ENCODE measurements at places on chromosomes 16 and 17.

- DNase-seq = no peak
These were observed 593 bp downstream of the GFER start for GRCh38 chr16:1984347-1985225.

- no peak for DNase-seq
These were observed 22.6 kb upstream of the ITGA3 start for GRCh38 chr17:50033316-50033715.

DNA sequence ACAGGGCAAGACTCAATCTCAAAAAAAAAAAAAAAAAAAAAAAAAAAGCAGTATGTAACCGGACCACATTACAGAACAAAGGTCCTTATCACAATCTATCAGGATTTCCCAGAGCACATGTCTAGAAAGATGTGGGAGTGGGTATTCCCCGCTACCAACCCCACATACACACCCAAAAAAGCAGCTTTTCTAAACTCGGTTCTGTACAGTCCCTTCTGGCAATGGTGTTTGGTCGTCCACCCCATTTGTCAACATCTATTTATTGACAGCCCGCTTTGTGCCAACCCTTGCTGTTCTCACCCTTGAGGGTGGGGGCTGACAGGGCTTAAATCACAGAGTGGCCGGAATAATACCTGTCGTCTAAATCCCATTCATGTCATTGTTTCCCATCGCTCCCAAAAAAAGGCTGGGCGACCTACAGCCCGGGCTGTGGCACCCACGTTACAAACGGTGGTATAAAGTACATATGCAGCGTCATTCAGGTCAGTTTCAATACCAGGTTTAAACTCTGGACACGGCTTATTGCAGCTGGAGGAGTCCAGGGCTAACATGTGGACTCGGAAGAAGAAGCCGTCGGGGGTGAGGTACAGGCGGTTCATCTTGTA is 3.6 kb downstream of the C17orf58 start:
- no peak for DNase-seq

GRCh38 chr17:40349895-40350688 is 14.4 kb downstream of the GJD3 start:
- no peak for DNase-seq

GRCh38 chr17:64016231-64016784 is 4.1 kb downstream of the ICAM2 start:
- no peak for DNase-seq

GRCh38 chr16:58862334-58863021 is 128.4 kb upstream of the GOT2 start:
- DNase-seq = no peak

GRCh38 chr16:64907844-64908243 is 214.0 kb downstream of the CDH11 start:
- DNase-seq = no peak

DNA sequence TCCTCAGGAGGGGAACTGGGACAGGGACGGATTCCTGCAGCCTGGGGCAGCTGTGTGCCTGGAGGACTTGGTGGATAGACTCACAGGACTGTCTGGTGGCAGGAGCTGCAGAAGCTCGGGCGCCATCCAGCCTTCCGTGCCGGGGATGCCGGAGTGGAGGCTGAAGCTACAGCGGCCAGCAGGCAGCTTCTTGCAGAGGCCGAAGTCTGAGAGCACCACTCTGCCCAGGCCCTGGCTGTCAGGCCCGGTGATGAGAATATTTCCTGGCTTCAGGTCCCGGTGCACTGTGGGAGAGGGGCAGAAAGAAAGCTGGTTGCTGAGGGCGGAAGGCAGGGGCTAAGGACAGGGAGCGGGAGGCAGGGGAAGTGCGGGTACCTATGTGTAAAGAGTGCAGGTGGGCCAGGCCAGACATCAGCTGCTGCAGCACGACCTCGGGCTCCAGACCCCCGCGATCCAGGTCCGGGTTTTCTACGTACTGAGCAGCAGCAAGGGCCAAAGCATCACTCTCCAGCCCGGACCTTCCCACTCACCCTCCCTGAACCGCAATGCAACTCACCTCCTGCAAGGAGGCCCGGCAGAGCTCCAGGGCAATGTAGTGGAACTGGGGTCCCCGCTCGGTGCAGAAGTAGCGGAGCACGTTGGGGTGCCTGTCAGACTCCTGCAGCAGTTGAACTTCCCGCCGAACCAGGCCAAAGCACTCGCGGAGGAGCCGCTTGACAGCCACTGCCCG is 16.1 kb downstream of the PLK1 start:
- DNase-seq = peak; percentile 52

- no peak for DNase-seq
These were observed 11.6 kb upstream of the TMEM100 start for GRCh38 chr17:55734128-55734781.

GRCh38 chr16:51508490-51509212 is 357.6 kb upstream of the SALL1 start:
- no peak for DNase-seq

DNA sequence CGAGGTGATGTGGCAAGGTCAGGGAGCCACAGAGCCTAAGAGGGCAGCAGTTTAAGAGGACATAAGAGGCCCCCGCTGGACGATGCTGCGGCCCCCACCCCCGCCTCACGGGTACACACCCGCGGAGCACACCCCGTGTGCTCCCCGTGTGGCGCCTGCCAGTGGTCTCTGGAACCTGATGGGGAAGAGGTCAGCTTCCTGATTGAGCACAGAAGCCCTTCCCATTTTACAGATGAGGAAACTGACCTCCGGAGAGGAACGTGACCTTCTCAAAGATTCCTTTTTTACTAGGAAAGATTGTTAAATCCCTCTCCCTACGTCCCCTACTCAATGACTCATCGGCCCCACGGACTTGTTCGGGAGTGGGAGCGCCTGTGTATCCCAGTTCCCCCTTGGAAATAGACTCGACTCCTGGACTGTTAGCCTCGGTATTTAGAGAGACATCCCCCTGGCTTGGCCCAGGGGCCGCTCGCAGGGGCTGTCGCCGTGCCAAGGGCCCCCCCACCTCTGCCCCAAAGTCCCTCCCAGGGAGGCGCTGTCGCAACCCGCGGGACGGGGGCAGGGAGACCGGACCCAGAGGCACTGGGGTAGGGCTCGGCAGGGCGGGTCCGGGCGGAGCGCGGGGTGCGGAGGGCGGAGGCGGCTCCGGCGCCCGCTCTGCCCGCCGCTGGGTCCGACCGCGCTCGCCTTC is at the start of gene ABCC3:
TSS of gene ABCC3 (plus strand) at position 658 of the 691 bp plus-strand sequence. CDS start 56 bp downstream, outside the sequence.
- DNase-seq = no peak

GRCh38 chr17:2695243-2695960 is 16.2 kb downstream of the CLUH start:
- no peak for DNase-seq

GRCh38 chr16:58462499-58462996 is 37.4 kb upstream of the NDRG4 start:
- DNase-seq = no peak

DNA sequence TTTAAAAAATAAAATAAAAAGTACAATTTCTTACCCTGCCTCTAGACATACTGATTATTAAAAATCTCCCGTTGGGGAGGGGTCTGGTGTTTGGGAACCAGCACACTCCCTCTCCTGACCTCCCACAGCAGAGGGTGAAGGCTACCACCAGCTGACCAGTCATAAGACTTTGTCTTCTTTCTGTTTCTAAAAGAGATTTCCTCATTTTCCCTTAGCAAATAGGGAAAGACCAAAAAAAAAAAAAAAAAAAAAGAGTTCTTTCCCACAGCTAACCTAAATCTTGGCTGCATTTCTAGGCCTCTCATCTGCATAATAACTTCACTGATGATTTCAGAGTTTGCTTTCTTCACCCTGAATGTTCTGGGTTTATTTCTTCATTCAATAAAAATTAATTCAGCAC is 30.3 kb downstream of the CDK5RAP3 start:
- no peak for DNase-seq

DNA sequence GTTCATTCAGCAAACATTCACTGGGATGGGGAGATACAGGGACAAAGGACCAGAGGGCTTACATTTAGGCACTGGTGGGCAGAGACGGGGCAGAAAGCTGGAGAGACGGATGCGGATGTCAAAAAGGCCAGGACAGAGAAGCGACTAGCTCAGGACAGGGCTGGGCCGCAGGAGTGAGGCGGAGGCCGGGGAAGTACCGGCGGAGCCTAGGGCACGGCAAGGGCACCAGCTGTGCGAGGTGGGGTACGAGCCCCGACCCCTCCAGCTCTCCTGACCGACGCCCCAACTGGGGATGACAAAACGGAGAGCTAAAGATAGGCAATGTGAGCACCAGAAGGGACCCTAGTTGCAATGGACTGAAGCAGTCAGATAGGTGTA is 3.9 kb upstream of the SGCA start:
- DNase-seq = no peak

- no peak for DNase-seq
These were observed 4.3 kb downstream of the SPATA2L start for GRCh38 chr16:89697161-89697615.

DNA sequence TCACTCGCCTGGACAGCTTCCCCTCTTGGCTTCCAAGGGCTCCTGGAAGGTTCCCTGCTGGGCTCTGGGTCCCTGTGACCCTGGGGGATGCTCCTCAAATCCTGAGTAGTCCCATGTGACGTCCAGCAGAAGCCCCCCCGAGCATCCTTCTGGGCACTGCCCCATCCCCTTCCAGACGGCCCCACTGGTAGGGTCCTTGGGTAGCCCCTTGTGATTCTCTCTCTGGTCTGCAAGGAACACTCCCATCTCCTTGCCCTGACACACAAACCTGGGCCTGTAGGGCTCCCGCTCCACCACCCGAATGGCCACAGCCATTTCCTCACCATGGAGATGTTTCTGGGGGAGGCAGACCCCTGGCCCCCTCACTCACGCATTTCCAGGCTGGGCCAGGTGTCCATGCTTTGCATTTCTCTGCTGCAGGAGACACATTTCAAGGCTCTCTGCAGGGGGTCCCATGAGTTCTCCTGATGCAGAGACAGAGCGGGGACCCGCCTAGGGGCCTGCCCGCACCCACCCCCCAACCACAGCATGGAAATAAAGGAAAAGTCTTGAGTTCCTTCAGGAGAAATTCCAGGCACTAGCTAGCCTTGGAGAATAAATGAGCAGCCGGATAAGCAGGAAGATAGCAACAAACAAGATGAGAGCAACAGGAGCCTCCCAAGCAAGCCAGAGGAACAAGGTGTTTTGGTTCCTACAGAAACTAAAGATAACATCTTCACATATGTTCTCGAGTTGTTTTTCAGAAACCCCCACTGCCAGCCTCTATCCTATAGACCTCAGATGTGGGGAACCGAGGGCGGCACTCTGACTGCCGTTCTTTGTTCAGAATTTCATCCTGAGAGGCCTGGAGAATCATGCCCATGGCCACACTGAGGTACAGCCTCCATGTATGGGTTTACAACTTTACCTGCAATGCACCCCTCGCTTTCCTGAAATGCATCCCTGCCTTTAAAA is 128.8 kb downstream of the MGAT5B start:
- no peak for DNase-seq

DNA sequence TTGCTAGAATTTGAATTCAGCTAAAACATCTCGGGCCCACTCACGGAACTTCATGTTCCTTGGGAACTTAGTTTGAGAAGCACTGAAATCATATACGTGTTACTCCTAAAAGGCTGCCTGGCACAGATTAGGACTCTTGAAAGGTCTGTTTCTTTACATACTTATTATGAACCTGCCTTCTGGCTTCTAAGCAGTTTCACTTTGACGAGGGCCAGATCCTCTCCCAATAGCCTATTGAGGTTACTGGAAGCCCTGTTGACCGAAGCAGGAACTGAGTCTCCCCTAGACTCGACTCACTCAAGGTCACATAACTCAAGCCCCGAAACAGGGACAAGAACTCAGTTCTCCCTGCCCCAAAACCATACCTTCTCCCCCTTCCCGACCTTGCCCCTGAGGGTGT is 121.9 kb upstream of the PLCG2 start:
- DNase-seq = no peak

- peak; percentile 86 for DNase-seq
These were observed 1.6 kb upstream of the PPP1R9B start for GRCh38 chr17:50151937-50152547.

GRCh38 chr16:23670137-23670776 is 8.4 kb upstream of the PLK1 start:
- peak; percentile 85 for DNase-seq

DNA sequence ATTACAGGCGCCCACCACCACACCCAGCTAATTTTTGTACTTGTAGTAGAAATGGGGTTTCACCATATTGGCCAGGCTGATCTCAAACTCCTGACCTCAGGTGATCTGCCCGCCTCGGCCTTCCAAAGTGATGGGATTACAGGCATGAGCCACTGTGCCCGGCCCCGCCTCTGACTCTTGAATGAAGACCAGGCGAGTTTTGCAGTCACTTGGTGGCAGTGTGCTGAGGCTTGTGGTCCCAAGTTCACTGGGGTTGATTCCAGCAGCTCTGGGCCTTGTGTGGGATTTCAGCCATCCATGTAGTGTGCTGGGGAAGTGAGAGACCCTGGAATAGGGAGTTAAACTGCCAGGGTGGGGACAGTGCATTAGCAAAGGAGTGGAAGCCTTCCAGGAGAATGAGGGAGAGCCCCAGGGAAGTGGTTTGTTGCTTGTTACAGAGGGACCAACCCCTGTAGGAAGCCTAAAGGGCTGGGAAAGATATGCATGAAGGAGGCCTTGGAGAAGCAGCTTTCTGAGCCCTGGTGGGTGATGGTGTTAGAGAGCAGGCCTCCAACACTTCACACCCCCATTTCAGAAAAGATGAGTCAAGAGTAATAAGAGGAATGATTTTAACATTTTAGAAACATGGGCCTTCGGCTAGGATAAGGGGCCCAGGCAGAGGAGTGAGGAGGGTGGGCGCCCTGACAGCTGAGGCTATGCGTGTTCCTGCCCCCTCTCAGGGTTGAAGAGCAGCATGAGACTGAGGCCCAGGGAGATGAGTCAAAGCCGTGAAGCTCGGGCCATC is 14.5 kb downstream of the PSKH1 start:
- no peak for DNase-seq

GRCh38 chr17:34082404-34082803 is 172.7 kb upstream of the CCL2 start:
- no peak for DNase-seq

DNA sequence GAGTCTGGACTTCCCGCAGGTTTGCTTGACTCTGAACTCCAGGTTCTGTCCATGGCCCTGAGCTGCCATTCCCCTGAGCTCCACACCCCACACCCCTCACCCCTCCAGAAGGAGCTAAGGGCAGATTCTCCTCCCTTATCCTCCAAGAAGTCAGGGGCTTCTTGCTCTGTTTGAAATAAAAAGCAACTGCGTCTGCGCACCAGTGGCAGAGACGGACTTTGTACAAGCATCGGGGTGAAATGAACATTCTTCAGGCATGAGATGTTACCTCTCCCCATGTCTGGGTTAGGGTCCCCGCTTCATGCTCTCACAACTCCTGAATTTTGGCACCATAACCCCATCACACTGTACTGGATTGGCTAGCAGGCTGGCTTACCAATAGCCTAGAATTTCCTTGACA is 36.1 kb upstream of the DLX4 start:
- DNase-seq = no peak

DNA sequence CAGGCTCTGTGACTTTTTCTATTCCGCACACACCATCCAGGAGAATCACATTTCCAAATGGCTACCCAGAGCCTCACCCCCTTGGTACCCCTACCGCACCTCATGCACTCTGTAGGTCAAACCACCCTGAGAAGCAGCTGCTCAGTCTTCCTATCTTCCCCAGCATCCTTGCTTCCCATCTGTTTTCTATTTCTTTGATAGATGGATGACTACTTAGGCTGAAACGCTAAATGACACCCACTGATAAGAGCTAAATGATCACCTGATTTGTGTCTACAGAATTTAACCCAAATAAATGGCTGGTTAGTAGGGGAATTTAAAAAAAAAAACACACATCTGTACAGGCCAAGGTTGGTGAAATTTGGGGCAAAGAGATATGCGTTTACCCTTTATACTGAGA is 17.6 kb upstream of the COX10 start:
- no peak for DNase-seq
